CD4-positive, alpha-beta T cell (primary cell): ENCODE measurements at places on chromosomes 5 and 9. TPM values are rescaled to one million over a fixed set of nuclear protein-coding genes. Genes with fewer than 3 reads are reported as not detected.

DNA sequence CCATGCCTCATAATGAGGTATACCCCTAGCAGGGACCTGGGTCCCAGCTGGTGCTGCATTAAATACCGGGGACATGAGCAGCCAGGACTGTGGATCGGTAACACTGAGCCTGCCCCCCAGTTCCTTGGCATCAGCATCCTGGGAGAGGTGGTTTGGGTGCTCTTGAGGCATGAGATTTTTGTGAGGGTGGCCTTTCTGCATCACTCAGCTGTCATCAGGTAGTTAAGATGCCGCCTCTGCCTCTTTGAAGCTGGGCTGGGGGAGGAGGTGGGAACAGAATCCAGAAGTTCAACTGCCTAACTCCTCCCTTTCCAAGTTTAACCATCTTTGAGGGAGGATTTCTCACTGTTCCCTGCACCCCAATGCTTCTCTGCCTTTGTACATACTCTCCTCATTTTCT is 112.7 kb downstream of the PDZD2 start:
- DNase-seq = no peak

GRCh38 chr5:55540024-55540423 is 5.3 kb upstream of the PLPP1 start:
- DNase-seq = no peak

- no peak for DNase-seq
Measured at GRCh38 chr5:151345187-151345807, 2.1 kb downstream of the SLC36A2 start.

Gene PAX5
- total RNA-seq = 0.03 TPM

- DNase-seq = no peak
Measured at GRCh38 chr9:68780380-68780712, 75.3 kb downstream of the PIP5K1B start.

GRCh38 chr9:80797101-80797829 is 892.1 kb downstream of the TLE1 start:
- no peak for DNase-seq

- DNase-seq = no peak
Measured at GRCh38 chr5:142322747-142323479, 1.9 kb downstream of the SPRY4 start.

GRCh38 chr9:93316726-93317494 is 133.0 kb downstream of the WNK2 start:
- no peak for DNase-seq

GRCh38 chr5:116883875-116884274 is 309.3 kb upstream of the SEMA6A start:
- DNase-seq = no peak

Gene PCDHA6
- not detected for total RNA-seq

Gene TAS2R1
- total RNA-seq = not detected

DNA sequence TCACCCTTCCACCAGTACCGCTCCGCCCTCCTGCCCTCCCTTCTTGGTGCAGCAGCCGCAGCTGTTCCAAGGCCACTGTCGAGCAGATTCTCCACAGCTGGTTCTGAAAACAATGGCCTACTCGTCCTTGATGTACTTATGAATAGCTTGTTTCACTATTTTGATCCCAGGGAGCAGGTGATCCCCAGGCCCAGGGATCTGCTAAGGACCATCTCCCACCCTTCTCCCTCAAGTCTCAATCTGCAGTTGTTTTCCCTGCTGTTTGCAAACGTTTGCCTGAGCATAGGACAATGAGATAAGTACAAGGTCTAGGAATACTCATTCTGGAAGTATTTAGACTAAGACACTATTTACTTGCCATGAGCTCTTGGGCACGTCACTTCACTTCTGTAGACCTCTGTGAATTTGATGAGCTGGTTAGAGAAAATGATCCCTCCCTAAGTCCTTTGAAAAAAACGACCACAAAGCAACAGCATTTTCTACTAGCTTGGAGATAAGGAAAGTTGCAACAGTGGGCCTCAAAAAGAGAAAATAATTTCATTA is 1.8 kb downstream of the LURAP1L start:
- DNase-seq = no peak

DNA sequence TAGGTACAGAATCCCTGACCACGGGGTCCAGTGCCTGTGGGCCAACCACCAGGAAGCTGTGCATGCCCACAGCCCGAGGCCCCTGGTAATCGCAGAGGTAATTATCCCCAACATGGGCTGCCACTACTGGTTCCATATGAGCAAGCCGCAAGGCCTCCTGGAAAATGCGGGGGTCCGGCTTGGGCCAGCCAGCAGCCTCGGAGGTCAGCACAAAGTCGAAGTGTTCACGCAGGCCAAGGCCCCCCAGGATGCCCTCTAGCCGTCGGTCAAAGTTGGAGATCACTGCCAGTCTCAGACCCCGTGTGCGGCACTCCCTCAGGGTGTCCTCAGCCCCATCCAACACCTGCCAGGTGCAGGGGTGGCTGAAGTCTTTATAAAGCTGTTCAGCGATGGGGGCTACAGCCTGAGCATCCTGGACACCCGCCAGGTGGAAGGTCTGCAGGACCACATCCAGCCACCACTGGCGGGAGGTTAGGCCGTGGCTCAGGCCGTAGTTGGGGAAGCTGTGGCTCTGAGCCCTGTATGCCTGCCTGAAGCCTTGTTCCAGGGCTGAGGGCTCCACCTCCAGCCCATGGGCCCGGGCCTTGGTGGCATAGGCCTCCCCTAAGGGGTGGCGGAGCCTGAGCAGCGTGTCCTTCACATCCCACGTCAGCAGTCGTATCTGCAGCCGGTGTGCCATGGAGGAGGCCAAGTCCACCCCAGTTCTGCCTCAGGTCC is 3.0 kb downstream of the HDHD3 start:
- no peak for DNase-seq

Gene SH3PXD2B
- 0.95 TPM for total RNA-seq

GRCh38 chr9:134776080-134776796 is 104.4 kb upstream of the FCN2 start:
- DNase-seq = no peak

Gene CNTFR
- total RNA-seq = not detected

Gene SELENOP
- total RNA-seq = 0.36 TPM

Gene PCDHB2
- total RNA-seq = not detected

- no peak for DNase-seq
Measured at GRCh38 chr5:12848709-12849108, 944.5 kb upstream of the CTNND2 start.

- no peak for DNase-seq
Measured at GRCh38 chr5:74116266-74116665, 490.3 kb downstream of the ARHGEF28 start.

DNA sequence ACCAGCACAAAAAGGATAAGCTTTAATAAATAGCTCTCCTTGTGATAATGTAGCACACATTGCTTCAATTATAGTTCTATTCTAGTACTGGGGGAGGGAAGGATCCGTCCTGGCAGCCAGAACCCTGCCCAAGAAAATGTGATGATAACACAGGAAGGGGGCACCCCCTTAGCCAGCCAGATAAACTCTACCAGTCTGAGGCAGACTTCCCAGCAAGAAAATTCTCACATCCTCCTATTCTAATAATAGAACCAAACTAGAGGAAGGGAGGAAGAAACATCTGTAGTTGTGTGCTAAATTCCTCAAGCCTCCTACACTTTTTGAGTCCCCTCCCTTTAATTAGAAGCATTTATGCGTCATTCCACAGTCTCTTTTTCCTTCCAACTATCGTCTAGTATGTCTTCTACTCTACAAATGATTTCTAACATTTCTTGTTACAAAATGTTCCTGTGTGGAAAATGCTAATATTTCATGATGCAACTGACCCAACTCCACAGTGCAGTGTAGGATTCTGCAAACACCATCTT is 261.0 kb downstream of the SEMA5A start:
- DNase-seq = no peak

DNA sequence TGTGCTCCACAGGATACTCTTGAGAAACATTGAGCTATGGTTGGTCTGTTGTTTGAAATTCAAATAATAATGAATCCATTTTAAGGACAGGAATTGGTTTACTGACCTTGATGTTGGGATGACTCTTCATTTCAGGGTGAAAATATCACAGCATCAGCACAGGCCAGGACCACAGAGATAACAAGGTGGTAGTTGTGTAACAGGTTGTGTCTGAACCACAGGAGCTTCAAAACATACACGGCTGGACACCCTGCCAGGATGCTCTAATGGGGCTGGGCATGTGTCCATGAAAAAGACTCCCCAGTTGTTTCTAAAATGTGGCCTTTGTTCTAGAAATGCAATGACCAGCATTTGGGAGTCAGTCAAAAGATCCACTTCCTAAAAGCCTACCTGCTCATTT is 69.8 kb downstream of the ACO1 start:
- DNase-seq = no peak

- DNase-seq = no peak
Measured at GRCh38 chr5:118293378-118293777, 695.0 kb downstream of the DTWD2 start.

- no peak for DNase-seq
Measured at GRCh38 chr5:53008751-53009150, 19.6 kb downstream of the ITGA2 start.

DNA sequence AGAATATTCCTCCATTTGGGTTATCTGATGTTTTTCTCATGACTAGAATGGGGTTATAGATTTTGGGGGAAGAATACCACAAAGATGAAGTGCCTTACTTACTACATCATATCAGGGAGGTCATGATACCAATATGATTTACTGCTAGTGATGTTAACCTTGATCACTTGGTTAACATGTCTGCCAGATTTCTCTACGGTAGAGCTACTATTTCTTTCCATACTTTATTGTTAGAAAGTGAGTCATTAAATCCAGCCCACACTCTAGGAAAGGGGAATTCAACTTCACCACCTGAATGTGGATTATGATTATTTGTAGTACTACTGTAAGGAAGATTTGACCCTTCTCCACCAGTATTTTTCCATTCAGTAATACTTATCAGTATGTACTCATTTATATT is 64.7 kb downstream of the UBE2R2 start:
- no peak for DNase-seq

GRCh38 chr9:602716-603115 is 238.8 kb upstream of the DMRT1 start:
- no peak for DNase-seq

- DNase-seq = no peak
Measured at GRCh38 chr9:120934281-120934680, 7.7 kb upstream of the TRAF1 start.

GRCh38 chr5:67299231-67299735 is 102.7 kb upstream of the CD180 start:
- DNase-seq = no peak

GRCh38 chr5:60686157-60686556 is 13.8 kb downstream of the DEPDC1B start:
- no peak for DNase-seq

Gene C5orf34
- 0.88 TPM for total RNA-seq

DNA sequence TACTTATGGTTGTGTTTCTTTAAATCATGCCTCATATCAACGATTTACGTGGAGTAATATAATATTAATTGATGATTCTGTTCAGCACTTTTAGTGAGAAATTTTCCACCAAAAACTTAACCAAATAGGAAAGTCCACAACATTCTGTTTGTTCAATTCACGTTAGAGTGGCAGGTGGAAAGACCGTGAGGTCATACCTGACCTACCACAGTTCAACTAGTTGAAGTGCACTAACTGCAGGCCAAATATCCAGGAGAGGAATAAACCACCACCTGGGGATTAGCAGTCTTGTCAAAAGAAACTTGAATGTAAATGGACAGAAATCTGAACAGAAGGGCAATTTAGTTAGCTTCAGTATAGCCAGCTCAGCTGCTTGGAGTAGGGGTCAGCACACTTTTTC is 577.7 kb downstream of the KIF4B start:
- no peak for DNase-seq

GRCh38 chr5:181170237-181170825 is 22.9 kb downstream of the OR2V2 start:
- DNase-seq = no peak

DNA sequence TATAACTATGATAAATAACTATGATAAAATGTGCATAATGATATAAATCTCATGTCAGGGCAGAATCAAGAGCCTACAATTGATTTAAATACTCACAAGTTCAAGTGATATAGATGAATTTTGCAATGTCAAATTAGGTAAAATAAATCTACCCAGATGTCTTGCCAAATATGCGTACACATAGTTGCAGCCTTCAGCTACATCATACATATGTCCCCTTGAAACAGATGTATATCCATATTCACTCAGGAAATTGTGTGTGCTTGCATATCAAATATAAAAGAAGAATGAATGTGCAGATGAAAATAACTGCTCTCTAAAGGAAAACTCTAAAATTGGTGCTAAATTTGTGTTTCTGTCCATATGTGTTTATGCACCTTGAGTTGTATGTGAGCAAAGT is 130.7 kb downstream of the CDH12 start:
- no peak for DNase-seq

DNA sequence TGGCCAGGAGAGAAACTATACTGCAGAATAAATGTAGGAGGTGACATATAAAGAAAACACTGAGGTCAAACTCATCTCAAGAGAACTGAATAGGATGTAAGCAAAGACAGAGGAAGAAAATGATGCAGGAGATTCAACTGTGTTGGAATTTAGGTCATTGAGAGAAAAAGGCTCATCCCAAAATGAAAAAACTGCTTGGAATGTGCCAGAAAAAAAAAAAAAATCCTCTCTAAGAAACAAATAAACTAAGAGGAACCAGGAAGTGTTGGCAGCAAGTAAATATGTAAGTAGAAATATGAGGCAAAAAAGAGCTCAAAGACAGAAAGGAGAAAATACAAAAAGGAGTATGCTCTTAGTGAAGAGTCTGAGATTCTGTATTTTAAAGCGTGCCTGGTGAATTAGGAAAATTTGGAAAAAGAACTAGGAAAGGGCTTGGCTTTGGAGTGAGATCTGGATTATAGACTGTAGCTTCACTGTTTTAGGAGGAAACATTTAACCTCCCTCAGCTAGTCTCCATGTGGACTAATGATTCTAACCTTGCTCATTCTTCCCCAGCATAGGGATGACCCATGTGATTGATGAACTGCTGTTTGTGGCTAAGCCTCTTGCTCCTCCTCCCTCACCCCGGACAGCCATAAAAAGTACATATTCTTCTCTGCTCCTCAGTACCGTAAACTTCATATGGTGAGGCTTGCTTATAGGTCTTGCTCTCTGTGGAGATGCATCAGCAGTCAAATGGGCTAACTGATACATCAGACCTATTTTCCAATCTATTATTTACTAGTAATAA is 185.6 kb upstream of the POU5F2 start:
- DNase-seq = no peak

GRCh38 chr5:96474073-96474472 is 41.0 kb upstream of the PCSK1 start:
- DNase-seq = no peak

Gene PTGR1
- not detected for total RNA-seq

Gene CER1
- not detected for total RNA-seq

Gene ABITRAM
- total RNA-seq = 10.4 TPM

- no peak for DNase-seq
Measured at GRCh38 chr5:72380492-72381274, 60.5 kb downstream of the PTCD2 start.

DNA sequence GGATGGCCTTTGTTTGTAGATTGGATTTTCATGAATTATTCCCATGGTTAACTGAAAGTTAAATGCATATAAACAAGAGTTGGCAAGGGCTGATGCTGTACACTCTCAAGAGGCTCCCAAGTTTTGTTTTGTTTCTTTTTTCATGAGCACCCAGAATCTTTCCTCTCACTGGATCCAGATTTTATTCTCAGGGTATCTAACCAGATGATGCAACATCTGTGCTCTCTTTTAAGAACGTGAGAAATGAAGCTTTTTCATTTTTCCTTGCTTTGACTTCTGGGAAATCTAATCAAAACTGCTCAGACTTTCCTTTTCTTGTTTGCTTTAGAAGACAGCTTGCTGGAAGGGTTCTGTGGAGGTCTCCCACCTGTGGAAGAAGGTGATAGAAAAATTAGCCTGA is 142.7 kb upstream of the SLC12A2 start:
- no peak for DNase-seq
